ENCODE measurements at places on chromosomes 7 and 10.

- DNase-seq: no peak
Observed at GRCh38 chr7:27032839-27033238, 63.0 kb downstream of the HOXA1 start.

DNA sequence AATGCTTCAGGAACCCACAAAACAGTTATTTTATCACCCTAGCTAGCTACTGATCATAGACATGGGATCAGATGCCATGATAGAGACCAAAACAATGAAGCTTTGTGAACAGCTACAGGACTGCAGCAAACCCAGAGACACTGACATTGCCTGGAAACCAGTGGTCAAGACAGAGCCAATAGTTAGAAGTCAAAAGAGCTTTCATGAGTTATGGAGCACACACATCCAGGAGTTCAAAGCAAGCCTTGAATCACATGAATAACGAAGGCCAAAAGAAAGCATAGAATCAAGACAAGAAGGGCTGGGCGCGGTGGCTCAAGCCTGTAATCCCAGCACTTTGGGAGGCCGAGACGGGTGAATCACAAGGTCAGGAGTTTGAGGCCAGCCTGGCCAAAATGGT, 34.5 kb upstream of the GSAP start:
- no peak for DNase-seq

GRCh38 chr10:11612021-11613001, 861 bp upstream of the USP6NL start:
- no peak for DNase-seq

- DNase-seq: no peak
Observed at GRCh38 chr7:37726016-37726415, 42.5 kb downstream of the GPR141 start.

Data from esophagus squamous epithelium (tissue), 5 donors.